ENCODE measurements at places on chromosomes 1 and 21.

DNA sequence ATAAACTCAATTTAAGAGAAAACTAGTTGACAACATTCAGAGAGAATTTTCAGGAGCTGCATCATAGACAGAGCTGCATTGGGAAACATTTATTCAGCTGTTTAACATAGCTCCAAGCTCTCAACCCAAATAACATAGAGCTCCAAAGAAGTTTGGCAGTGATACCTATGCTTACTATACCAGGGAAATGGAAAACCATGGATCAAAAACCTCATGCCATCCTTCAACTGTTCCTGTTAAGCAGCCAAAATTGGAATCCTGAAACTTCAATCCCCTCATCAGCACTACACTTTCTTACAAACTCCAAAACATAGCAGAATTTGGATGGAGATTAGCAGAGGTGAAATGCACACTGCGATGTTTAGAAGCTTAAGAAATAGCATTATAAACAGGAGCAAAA lies 164.4 kb downstream of the USH2A start:
- DNase-seq, result no peak

DNA sequence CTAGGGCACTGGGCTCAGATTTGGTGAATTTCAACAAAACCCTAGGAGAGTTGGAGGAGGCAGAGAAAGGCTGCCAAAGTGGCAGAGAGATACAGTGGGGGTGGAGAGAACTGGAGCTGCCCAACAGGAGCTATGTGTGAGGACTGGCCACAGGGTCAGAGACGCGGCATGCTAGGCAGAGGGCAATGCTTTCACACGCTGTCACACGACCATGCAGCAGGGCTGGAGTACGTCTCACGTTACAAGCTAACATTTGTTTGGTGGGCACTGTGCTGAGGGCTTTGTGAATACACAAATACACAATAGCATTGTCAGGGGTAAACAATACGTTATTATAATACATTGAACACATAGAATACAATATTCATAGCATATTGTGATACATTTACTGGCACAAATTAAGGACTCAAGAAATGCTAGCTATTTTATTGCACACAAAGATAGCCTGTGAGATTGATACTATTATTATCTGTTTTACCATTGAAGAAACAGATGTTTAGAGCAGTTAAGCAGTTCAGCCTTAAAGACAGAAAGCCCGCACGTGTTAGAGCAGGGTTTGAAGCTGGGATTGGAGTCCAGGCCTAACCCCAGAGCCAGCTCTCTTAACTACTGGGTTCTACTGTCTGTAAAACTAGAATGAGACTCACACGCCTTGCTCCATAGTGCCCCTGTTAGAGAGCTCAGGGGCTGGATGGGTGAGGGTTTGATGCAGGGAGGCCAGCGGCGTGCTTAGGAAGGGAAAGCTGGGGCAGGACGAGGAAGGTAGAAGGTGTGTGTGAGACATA lies 4.5 kb downstream of the RAB7B start:
- DNase-seq, result no peak

- no peak for DNase-seq
These were observed 23.3 kb downstream of the SLC6A17 start for GRCh38 chr1:110173466-110174105.

DNA sequence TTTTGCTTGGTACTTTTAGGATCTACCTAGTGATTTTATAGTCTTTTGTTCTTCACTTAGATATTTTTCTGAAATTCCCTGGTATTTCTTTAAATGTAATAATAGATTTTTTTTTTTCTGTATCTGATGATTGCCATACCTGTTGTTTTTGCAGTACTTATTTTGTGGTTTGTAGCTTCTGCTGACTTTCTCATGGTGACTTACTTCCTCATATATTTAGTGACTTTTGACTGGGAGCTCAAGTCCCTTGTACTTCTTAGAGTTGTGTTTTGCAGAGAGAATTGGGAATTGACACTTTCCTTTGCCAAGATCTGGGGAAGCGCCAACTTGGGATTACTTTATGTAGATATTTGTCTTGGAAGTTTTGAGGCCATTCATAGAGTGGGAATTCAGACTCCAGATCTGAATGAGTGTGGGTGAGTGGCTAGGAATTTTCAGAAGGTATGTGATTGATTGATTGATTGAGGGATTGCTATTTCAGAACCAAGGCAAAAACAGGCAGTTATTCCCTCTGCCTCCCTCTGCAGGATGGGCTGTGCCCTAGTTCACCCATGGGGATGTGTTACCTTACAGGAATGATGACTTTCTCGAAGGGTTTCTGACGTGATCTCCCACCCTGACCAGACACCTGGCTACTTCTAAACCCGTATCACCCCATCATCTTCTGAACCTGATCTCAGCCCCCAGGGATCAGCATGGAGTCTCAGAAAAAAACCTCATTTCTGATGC lies 219.5 kb downstream of the URB2 start:
- no peak for DNase-seq

DNA sequence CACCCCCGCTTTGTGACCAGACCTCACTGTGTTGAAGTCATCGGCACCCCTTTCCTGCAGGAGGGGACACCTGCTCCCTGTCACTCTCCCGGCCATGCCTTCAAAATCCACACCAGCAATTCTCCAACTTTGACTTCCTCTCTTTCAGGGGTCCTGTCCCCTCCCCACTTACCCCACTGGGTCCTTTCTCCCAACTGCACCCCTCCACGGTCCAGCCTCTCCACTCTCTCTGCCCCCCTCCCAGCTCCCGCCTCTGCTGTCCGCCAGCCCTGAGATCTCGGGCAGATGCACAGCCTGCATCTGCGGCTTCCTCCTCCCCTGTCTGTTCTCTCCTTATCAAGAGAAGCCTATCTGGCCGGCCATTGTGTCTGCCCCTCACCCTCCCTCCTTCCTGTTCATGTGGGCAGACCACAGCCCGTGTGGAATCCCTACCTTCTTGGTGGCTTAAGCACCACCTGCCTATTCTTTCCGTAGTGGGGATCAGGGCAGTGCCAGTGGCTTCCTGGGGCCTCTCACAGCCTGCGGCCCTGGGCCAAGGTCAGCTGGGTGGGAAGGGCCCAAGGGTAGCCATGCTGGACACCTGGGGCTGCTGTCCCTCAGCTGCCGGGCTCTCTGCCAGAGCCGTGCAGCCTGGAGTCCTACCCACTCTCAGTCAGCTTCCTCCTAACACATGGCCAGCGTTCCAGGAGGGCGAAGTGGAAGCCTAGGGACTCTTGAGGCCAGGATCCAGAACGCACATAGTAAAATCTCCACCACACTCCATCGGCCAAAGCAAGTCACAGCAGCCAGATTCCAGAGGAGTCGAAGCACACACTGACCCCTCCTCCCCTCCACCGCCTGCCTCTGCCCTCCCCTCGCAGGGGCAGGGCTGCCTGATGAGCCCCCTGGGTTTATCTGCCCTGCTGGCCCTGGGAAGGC lies 5.1 kb upstream of the HES4 start:
- no peak for DNase-seq

DNA sequence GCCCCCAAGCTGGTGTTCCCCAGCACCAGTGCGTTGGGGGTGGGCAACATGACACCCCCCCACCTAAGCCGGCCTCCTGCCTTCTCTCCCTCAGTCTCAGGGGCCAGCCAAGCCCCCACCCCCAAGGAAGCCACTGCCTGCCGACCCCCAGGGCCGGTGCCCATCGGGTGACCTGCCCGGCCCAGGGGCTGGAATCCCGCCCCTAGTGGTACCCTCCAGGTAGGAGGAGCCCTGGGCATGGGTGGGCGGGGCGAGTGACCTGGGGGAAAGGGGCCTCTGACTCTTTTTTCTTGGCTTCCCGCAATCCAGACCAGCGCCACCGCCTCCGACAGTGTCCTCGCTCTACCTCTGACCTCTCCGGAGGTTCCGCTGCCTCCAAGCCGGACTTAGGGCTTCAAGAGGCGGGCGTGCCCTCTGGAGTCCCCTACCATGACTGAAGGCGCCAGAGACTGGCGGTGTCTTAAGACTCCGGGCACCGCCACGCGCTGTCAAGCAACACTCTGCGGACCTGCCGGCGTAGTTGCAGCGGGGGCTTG lies 1.3 kb upstream of the EFNA4 start:
- DNase-seq, result no peak

GRCh38 chr1:9375912-9376311 lies 83.2 kb downstream of the SPSB1 start:
- no peak for DNase-seq

GRCh38 chr1:46539972-46540371 lies 11.5 kb downstream of the KNCN start:
- no peak for DNase-seq

DNA sequence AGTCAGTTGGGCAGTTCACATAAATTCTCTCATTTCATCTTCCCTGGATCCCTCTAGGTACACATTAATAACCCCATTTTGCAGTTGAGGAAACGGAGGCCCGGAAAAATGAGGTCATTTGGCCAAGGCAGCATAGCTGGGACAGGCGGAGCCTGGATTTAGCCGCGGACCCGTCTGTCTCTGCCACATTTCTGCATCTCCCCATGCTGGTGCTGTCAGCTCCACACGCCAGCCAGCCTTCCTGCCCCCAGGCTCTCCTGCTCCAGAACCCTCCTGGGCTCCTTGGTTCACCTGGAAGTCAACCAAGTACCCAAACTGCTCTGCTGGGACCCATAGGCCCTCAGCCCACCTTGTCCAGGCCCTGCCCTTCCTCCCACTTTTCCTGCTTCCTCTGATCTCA lies 7.6 kb downstream of the FOXO6 start:
- DNase-seq, result no peak

DNA sequence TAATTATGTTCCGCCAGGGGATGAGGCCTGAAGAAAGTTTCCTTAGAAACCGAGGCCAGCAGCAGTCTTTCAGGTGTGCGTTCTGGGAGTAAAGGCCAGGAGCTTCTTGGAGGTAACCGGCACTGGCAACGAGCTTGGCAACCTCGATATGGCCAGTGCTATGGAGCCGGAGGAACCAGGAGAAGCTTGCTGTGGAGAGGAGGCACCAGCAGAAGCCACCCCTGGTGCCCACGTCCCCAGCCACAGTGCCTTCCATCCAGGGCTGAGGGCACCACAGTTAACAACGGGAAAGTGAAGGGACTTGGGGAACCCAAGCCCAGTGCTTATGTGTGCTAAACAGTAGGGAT lies 41.5 kb upstream of the LIN9 start:
- DNase-seq, result no peak

GRCh38 chr21:24046829-24047443 lies 1560.3 kb downstream of the MRPL39 start:
- no peak for DNase-seq

DNA sequence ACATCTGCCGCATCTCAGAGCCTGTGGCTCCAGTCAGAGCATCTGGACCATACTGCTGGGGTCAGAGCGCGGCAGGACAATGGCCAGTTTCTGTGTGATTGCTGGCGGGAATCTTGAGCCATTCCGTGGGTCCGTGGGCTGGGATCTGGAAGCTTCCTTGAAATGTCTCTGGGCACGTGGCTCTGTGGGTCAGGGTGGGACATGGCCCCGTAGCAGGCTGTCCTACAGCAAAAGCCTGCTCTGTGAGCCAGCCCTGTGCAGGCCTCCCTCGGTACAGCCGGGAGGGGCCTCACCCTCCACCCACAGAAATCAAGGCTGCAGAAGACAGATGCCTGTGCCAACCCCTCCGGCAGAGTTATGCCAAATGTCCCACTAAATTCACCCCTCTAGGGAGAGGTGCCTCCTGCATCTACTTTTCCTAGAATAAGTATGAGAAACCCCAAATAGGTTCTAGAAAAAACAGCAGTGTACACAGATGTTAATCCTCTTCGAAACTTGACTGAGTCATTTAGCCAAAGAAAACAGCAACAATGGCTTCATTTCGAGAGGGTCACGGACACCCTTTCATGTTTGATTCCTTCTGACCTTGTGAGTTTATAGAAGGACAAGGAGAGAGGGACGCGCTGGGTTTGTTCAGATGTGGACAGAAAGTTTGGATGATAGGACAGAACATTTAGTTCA lies 27.8 kb downstream of the COL18A1 start:
- no peak for DNase-seq

GRCh38 chr1:204359474-204360255 lies at the start of gene PLEKHA6:
Gene PLEKHA6 (minus strand): TSS chr1:204359929. CDS start chr1:204273727, 86,202 bp downstream.
- no peak for DNase-seq

GRCh38 chr1:71657891-71658679 lies 577.2 kb upstream of the ZRANB2 start:
- no peak for DNase-seq

DNA sequence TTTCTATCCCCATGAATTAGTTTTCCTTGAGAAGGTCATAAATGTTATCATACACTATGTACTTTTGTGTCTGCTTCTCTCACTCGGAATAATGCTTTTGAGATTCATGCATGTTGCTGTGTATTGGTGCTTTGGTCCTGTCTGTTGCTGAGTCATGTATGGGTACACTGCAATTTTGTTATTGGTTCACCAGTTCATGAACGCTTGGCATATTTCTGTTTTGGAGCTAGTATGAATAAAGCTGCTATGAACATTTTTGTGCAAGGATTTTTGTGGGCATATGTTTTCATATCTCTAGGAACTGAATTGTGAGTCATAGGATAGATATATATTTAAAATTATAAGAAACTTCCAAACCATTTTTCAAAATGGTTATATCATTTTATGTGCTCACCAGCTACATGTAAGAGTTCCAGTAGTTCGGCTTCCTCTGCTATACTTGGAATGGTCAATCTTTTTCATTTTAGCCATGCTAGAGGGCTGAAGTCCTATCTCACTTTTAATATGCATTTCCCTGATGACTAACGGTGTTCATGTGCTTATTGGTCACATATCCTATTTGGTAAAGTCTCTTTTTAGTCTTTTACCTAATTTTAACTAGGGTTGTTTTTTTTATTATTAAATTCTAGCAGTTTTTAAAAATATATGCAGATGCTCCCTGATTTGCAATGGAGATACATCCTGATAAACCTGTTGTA lies 38.2 kb downstream of the ETS2 start:
- no peak for DNase-seq

DNA sequence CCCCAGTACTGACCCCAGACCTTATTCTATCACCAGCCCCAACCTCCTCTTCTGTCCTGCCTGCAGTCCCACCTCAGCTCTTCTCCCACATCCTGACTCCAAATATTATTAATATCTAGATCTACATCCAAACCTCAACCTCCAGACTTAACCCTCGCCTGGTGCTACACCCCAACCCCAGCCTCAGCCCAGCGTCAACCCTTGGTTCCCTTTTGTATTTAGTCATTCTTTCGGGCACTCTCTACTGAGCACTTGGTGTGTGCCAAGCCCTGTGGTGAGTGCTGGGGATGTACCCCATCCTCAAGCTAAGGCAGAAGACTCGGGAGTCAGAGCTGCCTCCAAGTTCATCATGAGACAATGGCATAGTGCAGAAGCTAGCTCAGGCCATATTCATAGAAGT lies 1.1 kb downstream of the SHISAL2A start:
- DNase-seq, result no peak

Measured in activated CD4-positive, CD25-positive, alpha-beta regulatory T cell treated with anti-CD3 and anti-CD28 coated beads, Interleukin-2, amount 50 U/mL, for 72 hours (primary cell).